ENCODE measurements at places on chromosomes 2 and 18. TPM values are rescaled to one million over a fixed set of nuclear protein-coding genes. Genes with fewer than 3 reads are reported as not detected.

DNA sequence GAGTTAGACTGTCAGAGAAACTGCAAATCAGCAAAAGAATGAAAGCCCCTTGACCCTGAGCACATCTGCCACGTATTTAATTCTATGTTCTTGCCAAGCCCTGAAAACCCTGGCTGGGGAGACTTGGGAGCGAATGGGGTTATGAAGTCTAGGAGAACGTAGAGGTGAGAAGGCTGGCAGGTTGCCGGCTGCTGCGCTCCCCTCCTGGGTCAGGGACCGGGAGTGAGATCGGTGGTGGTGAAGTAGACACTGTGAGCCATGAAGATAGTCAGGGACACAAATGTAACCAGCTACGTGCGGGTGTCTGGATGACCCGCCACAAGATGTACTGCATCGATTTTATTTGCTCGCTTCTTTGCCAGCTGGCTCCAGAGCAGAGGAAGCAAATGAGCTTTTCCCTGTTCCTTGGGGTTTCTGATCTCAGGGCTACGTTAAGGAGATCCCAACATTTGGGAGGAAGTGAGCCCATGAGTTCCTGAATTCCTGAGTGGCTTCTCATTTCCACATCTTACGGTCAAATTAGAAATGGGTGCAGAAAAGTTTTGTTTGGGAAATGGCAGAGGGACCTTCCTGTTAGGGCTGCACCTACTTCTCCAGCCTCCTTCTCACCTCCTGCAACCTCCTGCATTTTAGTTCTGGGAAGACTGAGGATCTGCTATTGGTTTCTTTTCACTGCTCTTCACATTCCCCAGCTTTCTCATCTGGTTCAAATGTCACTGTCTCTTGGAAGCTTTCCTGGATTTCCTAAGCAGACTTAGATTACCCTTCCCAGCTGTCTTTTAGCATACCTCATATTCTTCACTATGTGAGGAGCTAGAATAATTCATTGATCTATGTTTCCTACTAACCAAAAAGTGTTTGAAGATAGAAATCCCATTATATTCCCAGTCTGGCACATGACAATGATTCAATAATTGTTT is 360.6 kb downstream of the ZNF521 start:
- no peak overlapping the region for H3K27ac ChIP-seq
- no peaks in the 10 kb centered on the region for H3K36me3 ChIP-seq
- H3K4me3 ChIP-seq: no peak overlapping the region
- H3K4me1 ChIP-seq: peaks cover 13% of the 10 kb centered on the region
- H3K27me3 ChIP-seq: no peaks in the 10 kb centered on the region

GRCh38 chr2:231357931-231358330 is 37.6 kb upstream of the B3GNT7 start:
- DNase-seq: no peak
- H3K4me3 ChIP-seq: no peak overlapping the region
- no peaks in the 10 kb centered on the region for H3K36me3 ChIP-seq
- peaks cover 19% of the 10 kb centered on the region for H3K4me1 ChIP-seq
- no peak overlapping the region for H3K27ac ChIP-seq

GRCh38 chr2:190554357-190555006 is 20.0 kb upstream of the NEMP2 start:
- no peak overlapping the region for H3K4me3 ChIP-seq
- H3K27ac ChIP-seq: no peak overlapping the region
- no peaks in the 10 kb centered on the region for H3K27me3 ChIP-seq
- H3K36me3 ChIP-seq: no peaks in the 10 kb centered on the region
- no peak for DNase-seq
- H3K4me1 ChIP-seq: peaks cover 4% of the 10 kb centered on the region

GRCh38 chr2:42585779-42586178 is 17.3 kb downstream of the MTA3 start:
- H3K27ac ChIP-seq: no peak overlapping the region
- peaks cover 11% of the 10 kb centered on the region for H3K4me1 ChIP-seq
- DNase-seq: no peak
- H3K4me3 ChIP-seq: no peak overlapping the region
- H3K36me3 ChIP-seq: peaks cover 33% of the 10 kb centered on the region

DNA sequence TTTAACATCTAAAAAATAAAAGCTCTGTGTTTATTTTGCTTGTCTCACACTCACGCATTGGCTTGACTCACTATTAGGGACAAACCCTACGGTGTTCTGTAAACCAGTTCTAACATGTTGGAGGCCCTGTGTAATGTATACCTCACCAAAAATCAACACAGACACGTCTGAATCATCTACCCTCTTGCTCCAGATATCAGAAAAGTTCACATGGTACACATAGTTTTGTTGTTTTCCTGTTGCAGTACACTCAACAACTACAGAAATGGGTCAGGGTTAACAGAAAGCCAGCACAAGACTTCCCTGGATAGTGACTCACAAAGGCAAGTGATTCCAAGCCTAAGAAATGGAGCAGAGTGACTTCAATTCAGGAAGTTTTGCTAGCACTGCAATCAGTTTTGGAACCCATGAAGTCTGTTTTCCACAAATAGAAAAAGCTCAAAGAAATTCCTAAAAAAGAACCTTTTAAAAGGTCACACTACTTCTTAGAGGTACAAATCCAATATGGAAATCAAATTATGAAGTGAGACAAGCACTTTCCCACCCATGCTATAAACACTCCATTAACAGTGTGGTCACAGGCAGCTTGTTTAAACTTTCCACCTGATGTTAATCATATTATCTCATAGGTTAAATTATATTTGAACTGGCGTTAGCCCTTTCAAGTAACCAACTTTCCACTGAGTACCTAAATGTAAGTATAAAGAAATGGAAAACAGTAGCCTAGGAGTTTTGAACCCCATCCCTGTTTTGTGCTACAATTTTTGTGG is 87.4 kb downstream of the GAREM1 start:
- peaks cover 3% of the 10 kb centered on the region for H3K27me3 ChIP-seq
- no peak for DNase-seq
- no peak overlapping the region for H3K27ac ChIP-seq
- no peak overlapping the region for H3K4me3 ChIP-seq
- H3K36me3 ChIP-seq: no peaks in the 10 kb centered on the region

GRCh38 chr2:104289651-104290565 is 564.0 kb upstream of the POU3F3 start:
- no peaks in the 10 kb centered on the region for H3K36me3 ChIP-seq
- DNase-seq: no peak
- no peak overlapping the region for H3K27ac ChIP-seq
- H3K27me3 ChIP-seq: no peaks in the 10 kb centered on the region

- DNase-seq: no peak
- no peak overlapping the region for H3K4me3 ChIP-seq
- no peaks in the 10 kb centered on the region for H3K27me3 ChIP-seq
- no peaks in the 10 kb centered on the region for H3K4me1 ChIP-seq
- H3K27ac ChIP-seq: no peak overlapping the region
These were observed 11.1 kb downstream of the PROC start for GRCh38 chr2:127429291-127429690.

DNA sequence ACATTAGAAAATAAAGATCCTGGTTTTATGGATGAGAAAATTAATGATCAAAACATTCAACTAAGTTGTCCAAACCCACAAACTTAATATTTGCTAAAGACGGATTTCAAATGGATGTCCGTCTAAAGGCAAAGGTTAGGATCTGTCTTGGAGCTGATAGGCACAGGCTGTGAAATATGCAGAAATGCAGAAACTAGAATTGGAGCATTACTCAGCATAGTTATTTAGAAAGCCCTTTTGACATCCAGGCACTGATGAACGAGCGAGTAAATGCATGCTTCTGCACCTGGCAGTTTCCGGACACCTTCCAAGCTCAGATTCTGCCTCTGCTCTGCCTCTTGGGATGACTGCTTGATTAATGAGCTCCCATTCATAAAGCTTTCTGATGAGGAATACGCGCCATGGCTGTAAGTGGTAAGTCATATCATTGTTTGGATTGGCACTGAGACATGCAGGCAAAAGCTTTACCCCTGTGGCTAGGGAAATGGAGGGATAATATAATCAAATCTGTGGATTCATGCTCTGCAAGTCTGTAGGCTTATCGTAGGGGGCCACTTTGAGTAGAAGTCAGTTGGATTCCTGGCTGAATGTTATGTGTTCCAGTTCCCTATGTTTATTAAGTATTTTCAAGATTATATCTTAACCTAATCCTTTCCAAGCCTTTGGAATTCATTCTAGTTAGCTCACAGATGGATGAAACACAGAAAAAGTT is 2176.3 kb upstream of the CELF4 start:
- H3K36me3 ChIP-seq: no peaks in the 10 kb centered on the region
- no peak overlapping the region for H3K27ac ChIP-seq
- DNase-seq: no peak

DNA sequence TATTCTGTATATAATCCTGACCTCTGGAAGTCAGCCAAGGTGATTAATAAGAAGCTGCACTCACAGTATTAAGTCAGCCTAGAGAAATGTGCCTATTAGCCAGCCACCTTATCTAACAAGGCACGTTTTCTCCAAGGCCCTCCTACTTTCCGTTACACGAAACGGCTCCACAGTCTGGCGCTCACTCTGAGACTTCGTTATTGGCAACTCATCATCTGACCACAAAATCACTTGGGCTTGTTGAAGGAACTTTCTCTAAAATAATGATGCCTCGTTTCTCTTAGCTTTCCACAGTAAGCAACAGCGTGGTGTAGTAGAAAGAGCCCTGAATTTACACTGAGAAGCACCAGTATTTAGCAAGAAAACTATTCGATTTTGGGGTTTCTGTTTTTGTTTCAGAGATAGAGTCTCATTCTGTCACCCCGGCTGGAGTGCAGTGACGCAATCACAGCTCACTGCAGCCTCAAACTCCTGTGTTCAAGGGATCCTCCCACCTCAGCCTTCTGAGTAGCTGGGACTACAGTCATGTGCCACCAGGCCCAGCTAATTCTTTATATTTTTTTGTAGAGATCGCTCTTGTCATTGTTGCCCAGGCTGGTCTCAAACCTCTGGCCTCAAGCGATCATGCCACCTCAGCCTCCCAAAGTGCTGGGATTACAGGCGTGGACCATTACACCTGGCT is 53.6 kb upstream of the SLC14A1 start:
- H3K36me3 ChIP-seq: no peaks in the 10 kb centered on the region
- peak overlapping the region; percentile 39 for H3K4me3 ChIP-seq
- no peaks in the 10 kb centered on the region for H3K27me3 ChIP-seq
- peak overlapping the region; percentile 33 for H3K27ac ChIP-seq
- H3K4me1 ChIP-seq: peaks cover 33% of the 10 kb centered on the region
- no peak for DNase-seq

PRSS56 gene
- not detected for total RNA-seq

GLI2 gene
- not detected for total RNA-seq

DNA sequence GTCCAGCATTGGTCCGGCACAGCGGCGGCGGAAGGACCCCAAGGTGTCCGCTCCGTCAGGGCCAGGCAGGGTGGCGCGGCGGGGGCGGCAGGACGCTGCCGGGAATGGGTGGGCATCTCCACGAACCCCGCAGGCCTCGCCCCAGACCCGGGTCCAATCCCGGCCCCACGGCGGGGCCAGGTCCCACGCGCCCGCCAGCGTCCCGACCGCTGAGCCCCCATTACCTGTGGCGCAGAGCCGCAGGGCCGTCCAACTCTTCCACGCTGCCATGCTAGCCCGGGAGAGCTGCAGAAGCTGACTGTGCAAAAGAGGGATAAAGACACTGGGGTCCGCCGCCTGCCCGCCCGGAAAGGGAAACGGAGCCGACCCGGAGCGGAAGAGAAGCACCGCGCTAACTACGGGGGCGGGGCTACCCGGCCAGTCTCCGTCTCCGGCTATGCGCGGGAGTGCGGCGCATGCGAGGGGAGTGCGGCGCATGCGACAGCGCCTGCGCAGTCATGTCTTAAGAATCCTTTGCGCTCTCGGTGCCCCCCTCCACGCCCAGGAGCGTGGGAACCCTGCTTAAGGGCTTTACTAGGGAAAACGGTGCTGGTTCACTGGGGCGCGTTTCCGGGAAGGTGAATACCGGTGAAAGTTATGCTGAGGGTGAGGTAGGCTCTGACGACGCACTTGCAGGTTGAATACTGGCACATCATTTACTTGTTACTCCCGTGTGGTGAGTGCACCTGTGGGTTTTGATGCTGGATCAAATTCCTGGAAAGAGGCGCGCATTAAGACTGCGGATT is at the start of gene TMX3:
Gene TMX3 (minus strand): TSS at position 397 of the 785 bp plus-strand sequence. CDS start 127 bp downstream, at position 270.
- peak within 1 kb of the TSS; percentile 95 for H3K4me3 ChIP-seq
- peak; percentile 88 for DNase-seq
- H3K27ac ChIP-seq: peak within 1 kb of the TSS; percentile 82
- H3K4me1 ChIP-seq: peaks cover 35% of the 10 kb centered on the region
